Activated T-cell treated with anti-CD3 and anti-CD28 coated beads, Interleukin-2, amount 50 U/mL, for 72 hours (primary cell): ENCODE measurements at places on chromosomes 11 and 22. TPM values are rescaled to one million over a fixed set of nuclear protein-coding genes. Genes with fewer than 3 reads are reported as not detected.
A peak's percentile ranks its signal among the peaks of the same experiment; 100 is the strongest.

- peak; percentile 86 for DNase-seq
Measured at GRCh38 chr11:64207256-64208085, 950 bp downstream of the FERMT3 start.

DNA sequence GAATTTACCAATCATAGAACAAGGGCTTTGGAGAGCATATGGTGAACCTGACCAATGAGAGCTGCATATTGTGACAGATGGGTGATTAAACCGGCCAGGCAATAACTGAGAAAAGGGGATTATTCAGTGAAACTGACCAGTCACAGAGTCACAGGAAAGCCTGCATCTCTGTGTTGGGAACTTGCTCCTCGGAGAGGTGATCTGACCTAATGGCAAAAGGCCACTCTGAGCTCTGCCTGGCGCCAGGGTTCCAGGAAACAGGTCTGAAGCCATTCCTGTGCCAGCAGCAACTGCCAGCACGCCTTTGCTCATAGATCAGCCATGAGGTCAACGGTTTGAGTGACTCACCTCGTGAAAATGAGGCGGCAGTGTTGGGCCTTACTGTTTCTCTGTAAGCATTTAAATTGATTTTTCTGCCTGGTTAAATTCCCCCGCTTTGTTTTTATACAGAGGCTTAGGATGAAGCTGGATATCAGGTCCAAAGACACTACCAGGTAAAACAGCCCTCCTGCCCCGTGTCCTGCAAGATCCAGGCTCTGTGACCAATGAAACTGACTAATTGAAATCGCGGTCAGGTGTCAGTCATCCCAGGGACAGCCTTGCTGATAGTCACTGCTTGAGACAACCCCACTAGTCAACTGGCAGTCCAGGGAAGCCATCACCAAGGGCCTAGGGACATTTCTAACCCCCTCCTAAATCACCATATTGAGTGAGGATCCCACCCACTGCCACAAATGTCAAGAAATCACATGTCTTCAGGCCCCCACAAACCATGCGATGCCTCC is 35.8 kb upstream of the MYOD1 start:
- no peak for DNase-seq

DNA sequence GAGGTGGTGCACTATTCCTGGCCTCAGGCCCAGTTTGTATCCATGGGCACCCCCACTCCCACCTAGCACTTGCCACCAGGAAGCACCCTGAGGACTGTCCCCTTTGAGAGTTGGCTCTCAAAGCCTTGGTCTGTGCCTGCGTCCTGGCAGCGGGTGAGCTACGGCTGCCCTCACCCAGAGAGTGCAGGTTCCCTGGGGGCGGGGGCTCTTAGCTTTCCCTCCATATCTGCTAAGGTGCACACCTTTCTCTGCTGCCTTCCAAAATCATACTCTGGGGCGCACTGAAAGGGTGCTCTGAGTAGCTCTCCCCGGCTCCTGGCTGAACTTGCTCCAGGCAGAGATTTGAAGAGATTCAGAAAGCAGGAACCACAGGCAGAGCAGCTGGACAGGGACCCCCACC is 7.1 kb downstream of the KCNQ1 start:
- DNase-seq, result no peak

DNA sequence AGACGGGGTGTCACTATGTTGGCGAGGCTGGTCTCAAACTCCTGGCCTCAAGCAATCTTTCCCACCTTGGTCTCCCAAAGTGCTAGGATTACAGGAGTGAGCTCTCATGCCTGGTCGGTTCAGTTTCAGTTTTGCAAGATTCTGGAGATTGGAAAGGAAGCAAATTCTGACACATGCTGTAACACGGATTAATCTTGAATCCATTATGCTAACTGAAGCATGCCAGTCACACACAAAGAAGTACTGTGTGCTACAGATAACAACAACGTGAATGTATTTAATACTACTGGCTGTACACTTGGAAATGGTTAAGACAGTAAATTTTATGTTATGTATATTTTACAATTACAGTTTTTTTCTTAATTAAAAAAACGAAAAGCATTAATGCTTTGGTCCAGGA is 107.6 kb downstream of the MED15 start:
- no peak for DNase-seq

- no peak for DNase-seq
Measured at GRCh38 chr22:23210428-23211170, 30.3 kb downstream of the BCR start.

DNA sequence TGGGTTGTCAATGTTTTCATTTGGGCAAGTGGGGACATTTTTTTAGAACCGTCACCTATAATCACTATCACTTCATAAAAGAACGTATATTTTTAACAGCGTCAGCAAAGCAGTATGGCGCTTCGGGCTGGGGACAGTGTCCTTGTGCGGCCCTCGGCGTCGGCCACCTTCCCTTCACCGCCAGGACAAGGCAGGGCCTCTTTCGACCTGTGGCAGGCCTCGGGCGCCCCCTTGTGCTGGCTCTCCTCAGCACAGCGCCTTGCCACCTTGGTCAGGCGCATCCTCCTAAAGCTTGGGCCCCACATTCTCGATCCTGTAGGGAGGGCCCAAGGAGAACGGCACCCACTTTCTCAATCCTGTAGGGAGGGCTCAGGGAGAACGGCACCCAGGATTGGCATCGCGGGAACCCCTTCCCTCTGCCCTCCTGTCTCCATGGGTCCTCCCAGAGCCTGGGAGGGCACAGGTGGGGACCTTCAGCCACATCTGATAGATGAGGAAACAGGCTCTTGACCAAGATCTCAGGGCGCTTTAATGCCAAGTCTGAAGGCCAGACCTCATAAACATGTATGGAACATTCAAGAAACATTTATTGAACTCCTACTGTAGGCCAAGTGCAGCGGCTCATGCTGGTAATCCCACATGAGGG is 11.5 kb upstream of the FADD start:
- DNase-seq, result peak; percentile 78

DNA sequence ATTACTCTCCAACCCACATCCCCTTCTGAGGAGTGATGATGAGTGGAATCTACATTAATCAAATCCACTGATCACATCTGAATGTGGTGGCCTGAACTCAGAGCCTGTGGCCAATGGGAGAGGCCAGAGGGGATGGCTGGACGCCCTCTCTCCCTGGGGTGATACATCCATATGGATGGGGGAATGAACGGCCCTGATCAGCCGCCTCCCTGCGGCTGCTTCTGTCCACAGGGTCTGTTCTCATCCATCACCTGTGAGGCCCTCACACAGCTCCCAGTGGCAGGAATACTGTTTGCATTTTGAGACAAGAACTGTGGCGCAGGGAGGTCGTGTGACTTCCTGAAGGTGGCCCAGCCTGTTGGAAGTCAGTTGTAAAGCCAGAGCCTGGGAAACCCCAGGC is 78.3 kb upstream of the SHISAL1 start:
- no peak for DNase-seq

- no peak for DNase-seq
Measured at GRCh38 chr22:31022516-31022915, 53.5 kb downstream of the TUG1 start.

GRCh38 chr11:88507771-88508417 is 170.4 kb upstream of the CTSC start:
- no peak for DNase-seq

- DNase-seq, result no peak
Measured at GRCh38 chr22:46732513-46732912, 5.5 kb downstream of the CERK start.

- no peak for DNase-seq
Measured at GRCh38 chr11:72630104-72630852, 43.9 kb downstream of the PDE2A start.

- DNase-seq, result no peak
Measured at GRCh38 chr11:113472471-113472870, 2.7 kb downstream of the DRD2 start.

DNA sequence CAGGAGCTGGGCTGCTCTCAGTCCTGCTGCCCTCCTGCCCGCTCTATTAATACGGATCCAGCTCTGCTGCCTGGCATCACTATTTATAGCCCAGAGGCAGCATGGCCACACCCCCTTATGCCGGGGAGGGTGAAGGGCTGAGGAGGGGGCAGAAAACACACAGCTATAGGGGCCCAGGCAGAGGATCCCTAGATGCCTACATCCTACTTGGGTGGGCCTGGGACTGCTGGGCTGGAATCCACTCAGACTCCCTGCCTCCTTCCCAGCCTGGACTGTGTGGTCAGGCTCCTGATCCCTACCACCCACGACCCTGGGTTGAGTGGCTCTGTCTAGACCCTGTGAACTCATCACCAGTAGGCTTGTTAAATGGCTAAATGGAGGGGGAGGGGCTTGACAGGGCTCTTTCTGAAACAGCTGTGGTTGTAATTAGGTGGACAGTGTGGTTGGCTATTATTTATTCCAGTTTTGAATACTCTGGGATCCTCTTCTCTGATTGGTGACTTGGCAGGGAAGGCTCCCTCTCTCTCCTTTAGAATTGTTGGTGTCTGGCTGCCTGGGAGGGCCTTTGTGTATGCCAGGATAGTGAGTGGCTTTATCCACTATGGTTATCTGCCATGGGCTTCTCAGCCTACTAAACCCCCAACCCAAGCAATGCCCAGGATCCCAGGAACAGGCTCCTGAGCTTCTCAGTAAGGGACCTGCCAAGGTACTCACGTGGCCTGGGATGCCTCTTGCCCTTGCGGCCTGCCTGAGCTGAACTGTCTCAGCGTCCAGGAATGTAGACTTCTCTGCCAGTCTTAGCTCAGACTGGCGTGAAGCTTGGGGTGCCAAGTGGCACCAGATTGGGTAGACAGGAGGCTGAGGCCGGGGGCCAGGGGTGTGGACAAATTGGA is 15.2 kb downstream of the PHLDB1 start:
- no peak for DNase-seq

GRCh38 chr11:107549253-107549953 is 16.1 kb downstream of the ALKBH8 start:
- peak; percentile 36 for DNase-seq

DNA sequence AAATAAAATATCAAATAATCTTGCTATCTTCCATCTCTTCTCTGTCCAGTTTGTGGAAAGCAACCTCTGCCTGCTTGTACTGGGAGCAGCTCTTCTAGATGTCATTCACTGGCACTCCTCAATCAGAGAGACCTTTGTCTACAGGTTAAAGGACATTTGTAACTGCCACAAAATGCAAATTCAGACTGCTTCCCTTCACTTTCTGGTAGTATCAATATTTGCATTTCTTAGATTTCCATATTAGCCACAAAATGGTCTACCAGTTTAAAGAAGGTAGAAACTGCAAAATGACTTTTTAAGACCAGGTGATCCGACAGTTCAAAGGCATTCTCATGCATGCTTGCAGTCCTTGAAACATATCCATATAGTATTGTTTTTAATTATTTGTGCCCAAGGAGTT is 51.7 kb upstream of the RCN1 start:
- DNase-seq, result no peak

GRCh38 chr11:47498584-47499152 is 49.7 kb upstream of the RAPSN start:
- no peak for DNase-seq

DNA sequence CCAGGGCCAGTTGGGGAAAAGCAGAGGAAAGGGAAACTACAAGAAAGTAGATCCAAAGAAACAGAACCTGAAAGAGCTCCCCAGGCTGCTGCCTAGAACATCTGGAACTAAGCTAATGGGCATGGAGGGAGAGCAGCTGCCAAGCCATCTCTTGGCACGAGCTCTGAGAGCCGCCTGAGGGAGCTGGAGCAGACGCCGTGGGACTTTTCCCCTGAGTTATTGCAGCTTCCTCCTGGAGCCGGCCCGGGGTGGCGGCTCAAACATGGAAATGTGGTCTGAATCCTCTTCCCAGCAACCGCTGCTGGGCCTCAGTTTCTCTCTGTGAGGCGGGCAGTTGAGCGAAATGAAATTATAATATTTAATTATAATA is 41.8 kb downstream of the LIF start:
- no peak for DNase-seq

DNA sequence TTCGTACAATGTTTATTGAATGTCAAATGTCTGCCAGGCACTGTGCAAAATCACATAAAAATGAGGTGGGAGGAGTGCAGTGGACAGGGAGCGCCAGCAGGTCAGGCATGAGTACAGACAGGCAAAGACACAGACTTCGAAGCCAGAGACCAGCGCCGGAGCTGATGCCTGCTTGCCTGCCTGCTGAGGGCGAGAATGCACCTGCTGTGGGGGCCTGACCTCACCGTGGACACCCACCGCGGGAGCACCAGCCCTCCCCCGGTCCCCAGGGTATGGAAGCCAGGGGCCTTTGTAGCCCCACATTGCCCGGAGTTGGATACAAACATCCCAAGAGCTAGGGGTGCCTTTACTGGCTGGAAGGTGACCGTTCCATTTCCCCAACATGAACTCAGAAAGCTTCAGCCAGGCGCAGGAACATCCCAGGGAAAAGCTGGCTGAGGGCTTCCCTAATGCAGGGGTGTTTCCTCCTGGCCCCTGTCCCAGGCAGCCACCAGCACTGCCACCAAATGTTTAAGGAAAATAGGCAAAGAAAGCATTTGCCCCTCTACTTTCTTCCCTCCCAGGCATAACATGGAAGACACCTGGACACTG is 17.9 kb downstream of the IFITM10 start:
- DNase-seq, result no peak

DNA sequence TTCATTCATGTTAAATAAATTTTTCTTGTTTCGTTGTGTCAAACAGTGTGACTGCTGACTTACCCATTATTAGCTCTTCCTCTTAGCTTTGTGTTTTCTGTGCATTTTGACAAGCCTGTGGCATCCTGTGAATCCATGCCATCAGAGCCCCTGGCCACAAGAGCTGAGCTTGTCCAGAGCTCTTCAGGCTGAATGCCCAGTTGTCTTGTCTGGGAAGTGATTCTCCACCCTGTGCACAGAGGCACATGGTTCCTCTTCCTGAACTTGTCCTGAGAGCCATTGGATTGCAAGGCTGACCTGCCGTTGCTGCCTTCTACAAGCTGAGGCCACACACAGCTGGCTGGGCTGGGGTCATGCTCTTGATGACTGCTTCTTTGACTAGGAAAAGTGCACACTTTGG is 64.1 kb downstream of the PPP6R3 start:
- no peak for DNase-seq

- no peak for DNase-seq
Measured at GRCh38 chr11:96842731-96843130, 452.9 kb downstream of the JRKL start.

GRCh38 chr11:19432370-19433061 is 191.8 kb upstream of the E2F8 start:
- DNase-seq, result no peak

- DNase-seq, result no peak
Measured at GRCh38 chr11:48150213-48150612, 66.4 kb upstream of the OR4B1 start.

DNA sequence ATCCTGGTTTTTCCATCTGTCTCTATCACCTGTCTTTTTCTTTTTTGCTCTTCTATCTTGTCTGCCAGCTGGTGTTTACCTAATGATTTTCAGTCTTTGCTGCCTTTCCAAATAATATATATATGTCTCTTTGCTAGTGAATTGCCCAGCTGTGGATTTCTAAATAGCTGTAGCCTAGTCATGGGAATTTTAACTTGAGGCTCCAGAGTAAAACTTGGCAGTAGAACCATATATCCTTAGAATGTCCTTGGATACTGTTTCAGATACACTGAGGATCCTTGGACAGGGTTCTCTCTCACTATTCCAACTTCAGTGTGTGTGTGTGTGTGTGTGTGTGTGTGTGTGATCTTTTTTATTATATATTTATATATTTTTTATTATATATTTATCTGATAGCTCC is 2285.3 kb downstream of the LRRC4C start:
- DNase-seq, result no peak

MMP1 gene
- total RNA-seq, result not detected

MPST gene
- 28.1 TPM for total RNA-seq

TKFC gene
- 71.0 TPM for total RNA-seq

STARD10 gene
- total RNA-seq, result 31.9 TPM

SNX32 gene
- total RNA-seq, result 4.6 TPM

RCOR2 gene
- total RNA-seq, result 0.96 TPM

GLYAT gene
- not detected for total RNA-seq

CDC42EP2 gene
- total RNA-seq, result 1.4 TPM

SAA4 gene
- total RNA-seq, result not detected

ENTHD1 gene
- total RNA-seq, result 0.77 TPM

HIRA gene
- 36.6 TPM for total RNA-seq
